HT1080 (cell line): ENCODE measurements at places on chromosomes 16 and 17. TPM values are rescaled to one million over a fixed set of nuclear protein-coding genes. Genes with fewer than 3 reads are reported as not detected.
A peak's percentile ranks its signal among the peaks of the same experiment; 100 is the strongest.

DNA sequence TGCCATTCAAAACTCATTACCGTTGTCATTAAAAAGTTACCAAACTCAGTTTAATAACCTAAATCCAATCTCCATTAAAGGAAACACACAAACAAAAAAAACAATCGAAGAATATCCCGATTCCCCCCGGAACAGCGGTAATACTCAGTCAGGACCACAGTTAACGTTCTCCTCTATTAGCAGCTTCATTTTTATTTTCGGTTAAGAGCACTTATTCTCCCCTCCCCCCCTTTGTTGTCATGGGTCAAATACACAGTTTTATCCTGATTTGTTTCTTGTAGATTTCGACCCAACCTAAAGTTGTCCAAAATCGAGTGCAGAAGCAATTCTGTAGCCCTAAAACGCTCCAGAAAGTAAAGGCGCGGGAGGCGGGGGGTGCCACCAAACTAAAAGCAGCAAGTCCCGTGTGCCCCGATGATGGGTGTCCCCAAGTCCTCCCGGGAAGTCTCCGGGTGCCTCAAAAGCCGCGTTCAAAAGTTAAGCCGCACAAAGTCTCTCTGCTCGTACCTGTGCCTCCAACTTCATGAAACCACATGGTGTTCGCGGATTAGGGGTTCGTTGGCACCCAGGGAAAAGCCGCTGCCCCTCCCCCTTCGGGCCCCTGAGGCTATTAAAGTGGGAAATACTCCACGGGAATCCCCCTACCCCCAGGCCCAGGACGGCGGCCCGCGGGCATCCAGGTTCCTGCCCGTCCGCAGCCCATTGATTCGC lies 996 bp downstream of the SUMO2 start:
- DNase-seq = no peak

DNA sequence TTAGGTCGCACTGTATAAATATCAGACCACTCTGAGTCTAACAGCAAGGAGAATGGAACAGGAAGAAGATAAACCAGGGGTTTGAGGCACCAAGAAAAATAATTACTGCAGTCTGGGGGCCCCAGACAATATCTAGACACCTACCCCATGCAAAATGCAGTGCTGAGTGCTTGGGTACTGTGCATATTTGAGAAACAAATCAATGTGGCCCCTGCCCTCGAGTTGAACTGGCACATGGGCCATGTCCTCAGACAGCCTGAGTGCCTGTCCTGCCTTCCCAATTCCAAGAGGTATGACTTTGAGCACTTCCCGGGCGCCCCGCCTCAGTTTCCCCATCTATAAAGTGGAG lies 6.2 kb upstream of the CIITA start:
- DNase-seq = no peak

GRCh38 chr16:53369921-53370320 lies 64.3 kb upstream of the RBL2 start:
- no peak for DNase-seq

DNA sequence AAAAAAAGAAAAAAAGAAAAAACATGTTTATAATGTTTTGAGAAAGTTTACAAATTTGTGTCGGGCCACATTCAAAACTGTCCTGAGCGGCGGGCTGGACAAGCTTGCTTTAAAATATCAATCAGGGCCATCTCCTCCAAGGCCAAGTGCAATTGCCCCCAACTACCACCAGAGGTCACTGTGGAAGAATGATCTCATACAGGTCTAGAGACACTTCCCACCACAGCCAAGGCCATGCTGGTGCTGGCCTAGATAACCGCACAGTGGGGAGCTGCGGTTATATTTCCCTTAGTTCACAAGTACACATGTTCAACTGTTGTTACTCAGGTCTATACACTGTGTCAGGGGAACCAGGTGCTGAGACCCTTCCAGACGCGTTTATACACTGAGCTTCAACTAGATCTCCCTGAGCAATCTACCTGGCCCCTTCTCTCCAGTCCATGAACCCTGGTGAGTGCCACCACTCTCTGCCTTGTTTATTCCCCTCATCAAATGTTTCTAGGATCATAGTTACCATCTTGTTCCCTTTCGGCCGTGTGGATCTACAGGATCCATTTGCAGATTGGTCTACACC lies 83.8 kb upstream of the CCL2 start:
- peak; percentile 52 for DNase-seq

DNA sequence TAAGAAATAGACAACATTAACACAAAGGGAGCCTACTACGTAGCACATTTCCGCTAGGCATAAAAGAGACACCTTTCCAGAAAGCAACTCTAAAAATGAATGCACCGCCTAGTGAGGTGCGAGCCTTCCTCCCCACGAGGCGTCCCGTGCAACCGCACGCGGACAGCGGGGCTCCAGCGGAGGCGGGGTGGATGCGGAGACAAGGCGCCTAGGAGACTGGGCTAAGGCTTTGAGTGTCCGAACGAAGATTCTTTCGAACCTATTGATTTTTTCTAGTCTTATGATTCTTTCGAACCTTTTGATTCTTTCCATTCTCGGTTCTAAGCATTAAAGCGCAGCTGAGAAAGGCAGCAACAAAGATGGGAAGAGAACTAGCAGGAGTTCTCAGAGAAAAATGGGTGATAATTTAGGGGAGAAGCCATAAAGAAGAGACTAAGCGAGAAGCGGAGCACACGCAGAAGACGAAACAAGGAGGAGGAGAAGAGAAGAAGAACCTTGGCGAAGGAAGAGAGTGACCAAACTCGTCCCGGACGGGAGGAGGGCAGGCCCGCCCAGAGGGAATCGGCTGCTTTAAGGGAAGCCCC lies 394 bp upstream of the CPD start:
- DNase-seq = no peak

GRCh38 chr16:14042706-14043105 lies 28.4 kb upstream of the MRTFB start:
- DNase-seq = no peak

- DNase-seq = no peak
Measured at GRCh38 chr17:17109907-17110306, 67.7 kb downstream of the MPRIP start.

DNA sequence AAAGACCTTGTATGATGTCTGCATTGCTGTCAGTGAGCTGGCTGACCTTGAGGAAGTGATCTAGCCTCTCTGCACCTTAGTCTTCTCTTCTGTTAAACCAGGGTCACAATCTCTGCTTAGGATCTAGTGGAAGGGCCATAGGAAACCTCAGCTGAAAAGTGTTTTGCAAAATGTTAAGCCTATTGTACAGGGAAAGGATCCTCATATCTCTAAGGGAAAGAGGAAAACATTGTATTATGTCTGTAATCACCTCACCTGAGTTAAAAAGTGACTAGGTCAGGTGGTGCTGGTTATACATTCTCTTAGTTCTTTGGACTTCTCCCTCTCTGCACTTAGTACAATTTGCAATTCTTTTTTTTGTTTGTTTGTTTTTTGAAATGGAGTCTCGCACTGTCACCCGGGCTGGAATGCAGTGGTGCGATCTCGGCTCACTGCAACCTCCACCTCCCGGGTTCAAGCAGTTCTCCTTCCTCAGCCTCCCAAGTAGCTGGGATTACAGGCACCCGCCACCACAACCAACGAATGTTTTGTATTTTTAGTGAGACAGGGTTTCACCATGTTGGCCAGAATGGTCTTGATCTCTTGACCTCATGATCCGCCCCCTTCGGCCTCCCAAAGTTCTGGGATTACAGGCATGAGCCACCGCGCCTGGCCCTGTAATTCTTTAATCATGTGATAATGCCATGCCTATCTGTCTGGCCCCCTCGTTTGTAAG lies 2.0 kb upstream of the SEPHS2 start:
- DNase-seq = no peak

DNA sequence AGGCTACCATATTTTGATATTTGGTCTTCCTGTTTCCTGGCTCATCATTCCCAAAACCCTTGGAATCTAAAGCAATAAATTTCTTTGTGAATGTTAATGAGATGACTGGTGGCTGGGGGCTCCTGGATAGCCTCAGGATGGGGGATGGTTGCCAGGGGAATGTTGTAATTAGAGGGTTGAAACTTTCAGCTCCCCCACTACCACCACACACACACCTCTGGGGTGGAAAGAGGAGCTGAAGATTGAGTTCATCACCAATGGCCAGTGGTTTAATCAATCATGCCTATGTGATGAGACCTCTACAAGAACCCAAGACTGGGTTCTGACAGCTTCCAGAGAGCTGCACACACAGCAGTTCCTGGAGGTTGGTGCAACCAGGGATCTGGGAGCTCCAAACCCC lies 59.1 kb downstream of the HS3ST3A1 start:
- no peak for DNase-seq

- no peak for DNase-seq
Measured at GRCh38 chr16:12793120-12793864, 10.4 kb downstream of the CPPED1 start.

GRCh38 chr17:44955674-44956425 lies 8.3 kb upstream of the KIF18B start:
- DNase-seq = no peak

DNA sequence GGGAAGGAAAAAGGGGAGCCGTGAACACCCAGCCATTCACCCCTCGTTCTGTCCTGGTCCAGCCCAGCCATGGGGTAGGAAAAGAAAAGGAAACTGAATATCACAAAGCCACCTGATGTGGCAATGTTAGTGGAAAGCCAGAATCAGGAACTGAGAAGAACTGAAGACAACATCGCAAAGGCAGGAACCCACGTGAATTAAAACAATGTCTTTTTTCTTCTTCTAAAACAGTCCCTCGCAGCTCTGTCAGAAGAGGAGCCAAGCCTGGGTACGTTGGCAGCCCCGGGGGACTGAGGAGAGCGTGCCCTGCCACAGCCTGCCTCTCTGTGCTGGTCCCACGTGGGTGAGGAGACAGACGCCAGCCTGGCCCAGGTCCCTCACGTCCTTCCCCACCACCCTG lies 55.0 kb downstream of the ZNF423 start:
- no peak for DNase-seq

DNA sequence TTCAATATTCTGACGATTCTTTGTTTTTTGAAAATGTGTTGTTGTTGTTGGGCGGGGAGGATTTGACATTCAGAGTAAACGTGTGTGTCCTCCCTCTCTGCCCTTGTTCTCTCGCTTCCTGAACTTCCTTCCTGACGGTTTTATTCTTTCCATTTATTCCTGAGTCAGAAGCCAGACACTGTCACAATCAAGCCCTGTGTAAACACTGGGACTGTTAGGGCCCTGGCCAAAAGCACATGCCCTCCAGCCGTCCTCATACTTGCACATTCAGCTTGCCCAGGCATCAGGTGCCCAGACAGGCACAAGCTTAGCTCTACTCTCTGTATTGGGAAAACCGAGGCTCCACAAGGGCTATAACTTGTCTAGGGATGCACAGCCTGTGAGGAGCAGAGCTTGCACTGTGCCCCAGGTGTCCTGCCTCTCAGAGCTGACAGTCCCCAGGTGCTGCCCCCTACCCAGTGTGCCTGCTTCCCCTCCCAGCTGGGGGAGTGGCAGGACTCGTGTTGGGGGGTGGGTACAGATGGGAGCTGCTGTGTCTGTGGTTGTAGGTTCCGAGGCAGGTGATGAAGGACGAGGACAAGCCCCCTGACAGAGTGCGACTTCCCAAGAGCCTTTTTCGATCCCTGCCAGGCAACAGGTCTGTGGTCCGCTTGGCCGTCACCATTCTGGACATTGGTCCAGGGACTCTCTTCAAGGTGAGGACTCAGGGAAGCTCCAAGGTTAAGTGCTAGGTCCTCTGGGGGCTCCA lies 9.7 kb downstream of the ADGRG3 start:
- no peak for DNase-seq

GRCh38 chr16:57794849-57795430 lies 7.4 kb downstream of the KIFC3 start:
- DNase-seq = no peak

DNA sequence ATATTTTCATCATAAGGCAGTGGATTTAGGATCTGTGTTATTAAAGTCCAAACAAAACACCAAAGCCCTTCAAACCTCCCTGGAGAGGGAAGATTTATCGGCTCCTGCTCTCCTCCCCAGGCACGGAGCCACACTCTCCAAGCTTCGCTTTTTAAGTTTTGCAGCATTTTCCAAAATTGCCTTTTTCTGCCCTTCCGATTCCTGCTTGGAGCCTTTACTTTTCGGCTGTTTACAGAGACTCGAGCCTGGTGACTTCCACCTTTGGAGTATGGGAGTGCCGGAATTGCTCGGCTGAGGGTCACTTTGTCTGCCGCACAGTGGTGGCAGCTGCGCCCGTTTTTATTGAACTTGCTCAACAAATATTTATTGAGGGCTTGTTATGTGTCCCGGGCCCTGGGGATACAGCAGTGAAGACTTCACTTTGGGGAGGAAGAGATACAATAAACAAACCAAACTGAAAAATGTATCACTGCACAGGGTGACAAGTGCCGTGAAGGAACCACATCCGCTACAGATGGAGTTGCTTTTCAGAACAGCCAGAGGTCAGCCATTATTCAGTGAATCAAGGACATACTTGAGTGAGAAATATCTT lies 185.5 kb downstream of the NTN1 start:
- DNase-seq = no peak

DNA sequence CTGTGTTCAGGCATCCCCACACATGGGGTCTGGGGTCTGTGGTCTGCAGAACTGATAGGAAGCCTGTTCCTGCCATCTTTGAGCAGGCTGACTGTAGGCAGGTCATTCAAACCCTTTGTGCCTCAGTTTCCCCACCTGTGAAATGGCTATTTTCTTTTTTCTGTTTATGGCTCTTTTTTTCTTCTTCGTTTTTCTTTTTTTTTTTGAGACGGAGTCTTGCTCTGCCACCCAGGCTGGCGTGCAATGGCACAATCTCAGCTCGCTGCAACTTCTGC lies 72.5 kb downstream of the ABCC6 start:
- DNase-seq = no peak

DNA sequence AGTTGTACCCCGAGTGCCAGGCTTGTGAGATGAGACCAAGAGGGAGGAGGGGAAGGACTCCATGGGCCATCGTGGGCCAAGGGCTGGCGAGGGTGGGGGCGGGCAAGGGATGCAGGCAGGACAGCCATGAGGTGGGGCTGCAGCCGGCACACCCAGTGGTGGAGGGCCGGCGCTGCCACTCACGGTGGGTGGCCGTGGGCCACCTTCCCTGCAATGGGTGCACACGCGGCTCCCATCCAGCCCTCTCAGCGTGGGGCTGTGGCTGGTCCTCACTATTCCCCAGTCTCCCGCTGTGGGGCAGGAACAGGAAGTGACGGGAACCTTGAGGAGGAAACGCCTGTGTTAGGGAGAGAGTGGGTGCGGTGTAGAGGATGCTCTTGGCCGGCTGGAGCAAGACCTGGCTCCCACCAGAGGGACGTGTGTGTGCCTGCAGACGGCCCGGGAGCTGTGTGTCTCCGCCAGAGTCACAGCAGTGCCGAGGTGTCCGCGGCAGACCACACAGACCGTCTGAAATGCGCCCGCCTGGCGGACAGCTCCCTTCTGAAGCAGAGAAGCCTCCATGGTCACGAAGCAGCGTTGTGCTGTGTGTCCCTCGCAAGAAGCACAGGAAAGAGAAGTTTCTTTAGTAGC lies 23.6 kb downstream of the CIBAR2 start:
- DNase-seq = no peak

Gene TP53TG3
- 2.0 and 3.7 TPM in 2 replicates for total RNA-seq

Gene ABCC12
- not detected in 2 replicates for total RNA-seq

Gene MYH8
- not detected in 2 replicates for total RNA-seq

Gene LPO
- 0.05 TPM in 1 of 2 replicates, not detected in the other for total RNA-seq

Gene ADAD2
- total RNA-seq = not detected in 2 replicates

Gene PIK3R5
- total RNA-seq = not detected in 2 replicates

Gene SPATA22
- total RNA-seq = not detected in 2 replicates

Gene NOG
- 28.4 and 36.1 TPM in 2 replicates for total RNA-seq

Gene TBX21
- not detected in 2 replicates for total RNA-seq

Gene CAVIN1
- 232 and 236 TPM in 2 replicates for total RNA-seq

Gene CCL8
- not detected in 2 replicates for total RNA-seq

Gene OR1A1
- not detected in 2 replicates for total RNA-seq

Gene CDH8
- total RNA-seq = not detected in 2 replicates

Gene ZG16B
- 0.20 and 0.47 TPM in 2 replicates for total RNA-seq

Gene KRTAP9-4
- not detected in 2 replicates for total RNA-seq
